ENCODE measurements at places on chromosomes 6 and 20. TPM values are rescaled to one million over a fixed set of nuclear protein-coding genes. Genes with fewer than 3 reads are reported as not detected.

MYMX gene
- total RNA-seq: not detected

MPIG6B gene
- 0.49 TPM for total RNA-seq

KCNQ5 gene
- total RNA-seq: 1.5 TPM

SYNGAP1 gene
- total RNA-seq: 3.5 TPM

GINS1 gene
- total RNA-seq: 15.2 TPM

PIM1 gene
- 41.0 TPM for total RNA-seq

HLA-C gene
- 259 TPM for total RNA-seq

All from airway epithelial cell (primary cell).